CD4-positive, alpha-beta memory T cell (primary cell): ENCODE measurements at places on chromosomes 3 and 15. TPM values are rescaled to one million over a fixed set of nuclear protein-coding genes. Genes with fewer than 3 reads are reported as not detected.

DNA sequence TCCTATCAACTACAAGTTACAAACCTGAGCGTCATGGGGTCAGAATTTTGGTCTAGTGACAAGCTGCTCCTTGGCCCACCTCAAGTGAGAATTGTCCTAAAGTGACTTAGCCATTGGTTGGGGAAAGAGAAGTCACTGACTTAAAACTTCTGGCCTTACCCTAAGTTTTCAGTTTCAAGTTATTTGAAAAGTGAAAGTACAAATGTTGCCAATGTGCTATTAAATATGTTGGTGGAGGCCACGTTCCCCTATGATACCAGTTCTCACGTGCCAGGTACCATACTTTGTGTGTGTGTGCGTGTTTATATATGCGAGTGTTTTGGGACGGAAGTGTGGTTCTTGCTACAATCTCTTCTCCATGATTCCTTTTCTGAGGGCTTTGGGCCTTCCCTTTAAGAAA is 22.6 kb upstream of the RASGRP1 start:
- no peak for DNase-seq

DNA sequence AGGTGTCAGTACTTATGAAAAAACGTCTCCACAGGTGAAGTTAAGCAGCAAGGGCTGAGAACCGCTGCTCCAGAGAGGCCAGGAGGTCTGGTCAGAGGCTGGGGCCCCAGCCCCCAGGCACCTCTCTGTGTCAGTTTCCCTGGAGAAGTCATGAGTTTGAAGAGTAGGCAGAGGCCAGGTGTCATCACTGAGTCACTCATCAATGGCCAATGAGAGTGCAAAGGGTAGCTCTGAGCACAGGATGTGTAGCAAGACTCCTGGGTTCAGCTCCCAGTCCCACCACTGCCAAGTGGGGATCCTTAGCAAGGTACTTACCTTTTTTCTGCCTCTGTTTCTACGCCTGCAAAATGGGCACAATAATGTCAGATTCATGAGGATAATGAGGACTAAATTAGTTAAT is 47.9 kb downstream of the CORO2B start:
- no peak for DNase-seq

SLC7A14 gene
- not detected for total RNA-seq

PLSCR5 gene
- not detected for total RNA-seq

DNA sequence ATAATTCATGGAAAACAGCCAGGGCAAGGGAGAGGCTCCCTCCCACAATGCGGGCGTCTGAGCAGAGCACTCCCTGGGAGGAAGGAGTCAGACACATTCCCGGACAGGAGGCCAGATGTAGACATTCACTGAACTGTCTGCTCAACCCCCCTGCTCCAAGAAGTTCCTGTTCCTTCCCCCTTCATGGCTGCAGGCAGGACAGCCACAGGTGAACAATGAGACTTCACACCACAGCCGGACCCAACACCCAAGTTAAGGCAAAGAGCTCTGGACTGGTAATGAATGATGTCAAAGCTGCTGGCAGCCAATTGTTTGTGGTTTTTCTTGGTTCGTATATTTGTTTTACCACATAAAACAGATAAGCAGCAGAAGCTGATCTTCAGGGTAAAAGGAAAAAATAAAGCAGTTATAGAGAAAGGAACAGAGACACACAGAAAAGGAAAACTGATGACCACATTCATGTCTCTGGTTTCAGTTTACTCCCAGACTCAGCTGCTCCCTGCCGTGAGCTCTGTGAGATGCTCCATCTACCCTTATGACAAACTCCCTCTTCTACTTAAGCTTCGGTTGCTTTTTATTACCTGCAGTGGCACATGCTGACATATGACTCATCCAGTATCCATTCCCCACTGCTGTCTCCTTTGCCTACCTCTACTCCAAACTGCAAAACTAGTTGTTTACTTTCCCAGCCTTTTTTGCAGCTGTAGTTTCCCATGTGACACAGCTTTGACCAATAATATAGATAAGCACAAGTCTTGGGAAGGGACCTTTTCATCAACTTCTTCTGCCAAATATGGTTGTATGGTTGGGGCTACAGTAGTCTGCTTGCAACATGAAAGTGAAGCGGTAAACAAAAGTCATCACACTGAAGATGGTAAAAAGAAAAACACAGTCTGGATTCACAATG is 33.1 kb downstream of the DZIP1L start:
- DNase-seq = peak; percentile 4

GRCh38 chr15:87369269-87369668 is 887.3 kb downstream of the NTRK3 start:
- no peak for DNase-seq

HGD gene
- 2.6 TPM for total RNA-seq

- DNase-seq = no peak
These were observed 12.1 kb upstream of the TGM5 start for GRCh38 chr15:43278869-43279268.

TPRA1 gene
- 28.3 TPM for total RNA-seq

FBXL22 gene
- 2.2 TPM for total RNA-seq

GRCh38 chr15:53133255-53133850 is 343.2 kb upstream of the ONECUT1 start:
- no peak for DNase-seq

DNA sequence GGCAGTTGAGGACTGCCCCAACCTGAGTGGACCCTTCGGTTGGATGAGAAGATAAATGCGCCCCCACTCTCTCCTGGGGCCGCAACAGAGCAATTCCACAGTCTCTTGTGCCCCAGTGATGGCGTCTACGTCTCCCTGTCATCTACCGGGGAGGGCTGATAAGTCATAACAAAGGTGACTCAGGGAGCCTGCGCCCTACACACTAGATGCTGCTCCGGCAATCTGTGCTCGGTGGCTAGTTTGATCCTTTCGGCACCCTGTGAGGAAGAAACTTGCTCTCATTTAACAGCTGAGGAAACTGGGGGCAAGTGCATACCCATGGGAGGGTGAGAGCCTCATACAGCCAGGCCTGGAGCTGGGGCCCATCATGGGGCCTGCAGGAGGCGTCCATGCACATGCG is 14.1 kb upstream of the SEMA3F start:
- DNase-seq = no peak

- no peak for DNase-seq
These were observed 10.8 kb upstream of the MYZAP start for GRCh38 chr15:57580866-57581265.

CCR3 gene
- total RNA-seq = 0.55 TPM

DNA sequence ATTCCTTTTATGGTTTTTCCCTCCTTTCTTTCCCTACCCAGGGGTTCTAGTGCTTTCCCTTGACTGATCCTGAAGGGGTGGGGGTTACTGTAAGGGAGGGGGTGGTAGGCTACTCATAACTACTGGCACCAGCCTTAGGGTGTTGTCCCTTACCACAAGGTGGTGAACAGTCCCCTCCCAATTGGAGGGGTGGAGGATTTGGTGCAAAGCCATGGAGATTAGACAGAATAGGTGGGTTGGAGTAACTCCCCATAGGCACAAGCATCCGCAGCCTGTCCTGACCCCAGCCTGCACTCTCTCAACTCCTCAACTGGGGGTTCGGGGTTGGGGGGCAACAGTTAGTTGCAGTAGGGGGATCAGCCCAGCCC is 2.6 kb upstream of the HYAL2 start:
- DNase-seq = no peak

CDHR4 gene
- total RNA-seq = 0.17 TPM

SH2D7 gene
- total RNA-seq = not detected

CLDN11 gene
- 0.32 TPM for total RNA-seq

DNA sequence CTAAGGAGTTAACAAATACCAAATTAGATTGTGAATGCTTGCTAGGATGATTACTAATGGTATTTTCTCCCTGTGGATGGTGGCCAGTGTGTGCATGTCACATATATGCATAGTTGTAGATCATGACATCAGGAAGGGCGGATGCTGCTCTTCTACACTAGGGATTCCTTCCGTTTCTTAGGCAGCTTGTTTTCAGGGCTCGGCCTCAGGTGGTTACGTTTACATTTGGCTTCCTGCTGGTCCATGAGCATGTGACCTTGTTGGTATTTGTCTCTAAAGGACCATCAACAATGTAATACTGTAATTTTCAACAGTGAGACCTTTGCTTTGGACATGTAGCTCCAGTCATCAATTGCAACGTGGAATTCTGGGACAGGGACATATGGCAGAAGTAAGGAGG is 221.4 kb downstream of the NR1D2 start:
- no peak for DNase-seq

GRCh38 chr15:83194528-83194927 is 13.1 kb downstream of the HDGFL3 start:
- no peak for DNase-seq
